ENCODE measurements at places on chromosomes 12 and 14. TPM values are rescaled to one million over a fixed set of nuclear protein-coding genes. Genes with fewer than 3 reads are reported as not detected.

Gene FGFR1OP2
- total RNA-seq: 24.6 TPM

Gene CCDC184
- total RNA-seq: 0.50 TPM

GRCh38 chr12:56897844-56898361 lies 36.3 kb downstream of the SDR9C7 start:
- DNase-seq: no peak

DNA sequence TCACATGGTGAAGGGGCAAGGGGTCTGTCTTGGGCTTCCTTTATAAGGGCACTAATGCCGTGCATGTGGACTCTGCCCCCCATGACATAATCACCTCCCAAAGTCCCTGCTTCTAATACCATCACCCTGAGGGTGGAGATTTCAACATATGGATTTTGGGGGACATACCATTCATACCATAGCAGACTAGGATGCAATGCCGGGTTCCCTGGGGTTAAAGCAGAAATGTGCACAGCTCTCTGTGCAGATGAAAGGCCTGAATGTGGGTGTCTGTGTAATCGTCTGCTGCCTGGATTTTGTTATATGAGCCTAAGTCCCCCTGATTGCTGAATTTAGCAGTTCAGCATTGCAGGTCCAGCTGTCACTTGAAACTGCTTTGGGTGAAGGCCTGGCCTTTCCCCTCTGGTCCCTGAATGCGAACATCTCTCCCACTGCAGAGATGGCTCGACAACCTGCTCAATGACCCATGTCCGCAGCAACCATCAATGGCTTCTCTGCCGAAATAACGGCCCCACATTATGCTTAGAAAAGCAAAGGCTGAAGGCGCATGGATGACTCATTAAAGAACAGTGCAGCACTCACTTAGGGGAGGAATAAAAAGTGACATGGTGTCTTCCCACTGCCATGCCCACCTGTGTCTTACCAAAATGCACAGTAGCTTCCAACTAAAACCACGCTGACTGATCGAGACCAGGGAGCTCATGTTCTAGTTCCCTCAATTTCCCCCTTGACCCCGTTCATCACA lies 286.3 kb downstream of the DPF3 start:
- no peak for DNase-seq

GRCh38 chr12:95004610-95005009 lies 1.1 kb upstream of the NDUFA12 start:
- no peak for DNase-seq

DNA sequence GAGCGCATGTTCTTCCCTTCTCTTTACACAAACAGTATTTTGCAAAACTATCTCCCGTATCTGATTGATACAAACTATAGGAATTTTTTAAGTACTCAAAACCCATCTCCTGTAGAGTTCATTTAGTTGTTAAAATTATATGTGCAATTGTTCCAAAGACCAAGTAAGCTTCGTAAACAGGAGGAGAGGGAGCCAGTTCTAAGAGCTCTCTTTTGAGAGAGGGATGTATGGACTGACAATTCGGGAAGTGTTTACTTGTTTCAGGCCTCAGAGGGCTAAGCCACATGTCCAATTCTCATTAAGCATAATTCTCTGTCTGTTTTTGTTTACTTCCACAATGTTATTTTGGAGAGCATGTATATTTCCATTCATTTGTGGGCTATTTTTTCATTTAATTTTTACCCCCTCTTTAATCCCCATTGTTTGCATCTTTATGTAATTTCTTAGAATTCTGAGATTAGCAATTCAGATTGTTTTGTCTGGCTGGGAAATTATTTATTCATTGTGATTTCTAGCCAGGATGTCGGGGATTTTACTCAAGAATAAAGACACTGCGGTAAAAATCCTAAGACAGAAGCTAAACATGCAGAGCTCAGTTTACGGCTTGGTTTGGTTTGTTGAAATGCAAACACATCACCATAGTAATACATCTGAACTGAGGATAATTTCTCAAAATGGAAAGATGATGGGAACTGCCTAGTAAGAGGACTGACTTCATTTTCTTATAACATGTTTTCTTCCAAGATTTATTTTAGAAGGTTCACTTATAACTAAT lies 126.8 kb downstream of the KCNK10 start:
- no peak for DNase-seq

DNA sequence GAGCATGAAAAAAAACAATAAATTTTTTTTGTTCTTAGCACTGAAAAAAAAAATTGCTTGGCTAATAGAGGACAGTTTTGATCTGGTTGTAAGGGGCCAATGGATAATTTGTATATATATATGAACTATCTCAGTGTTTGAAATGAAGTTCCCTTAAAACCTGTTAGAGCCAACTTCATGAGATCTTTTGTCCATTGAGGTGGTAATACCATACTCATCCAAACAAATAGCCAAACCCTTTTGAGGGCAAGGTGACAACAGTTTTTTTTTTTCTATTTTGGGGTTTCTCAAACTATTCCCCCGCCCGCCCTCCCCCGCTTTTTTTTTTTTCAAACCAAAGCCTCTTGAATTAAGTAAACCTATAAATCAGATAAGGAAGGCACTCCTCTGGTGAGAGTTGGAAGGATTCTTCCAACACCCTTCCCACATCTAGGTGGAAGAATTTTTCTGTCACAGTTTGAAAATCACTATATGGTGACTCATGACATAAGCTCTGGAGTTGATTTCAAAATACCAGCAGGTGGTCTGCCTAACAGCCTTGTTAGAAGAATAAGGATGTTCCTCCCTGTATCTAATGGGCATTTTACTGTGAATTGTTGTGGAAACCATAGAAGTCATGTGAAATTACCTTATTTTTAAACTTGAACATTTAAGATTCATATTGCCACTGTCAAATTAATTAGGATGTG lies 10.2 kb downstream of the ARHGAP5 start:
- DNase-seq: no peak

- no peak for DNase-seq
These were observed 27.4 kb downstream of the PCNX1 start for GRCh38 chr14:70934502-70935134.

- no peak for DNase-seq
These were observed 342.5 kb downstream of the SLC16A7 start for GRCh38 chr12:59938190-59938962.

- no peak for DNase-seq
These were observed 120.2 kb downstream of the DAD1 start for GRCh38 chr14:22468830-22469229.

Measured in left colon (tissue), 2 donors.